ENCODE measurements at places on chromosomes 1 and 21.

GRCh38 chr1:27297903-27298302, 24.1 kb upstream of the TMEM222 start:
- DNase-seq, result no peak

DNA sequence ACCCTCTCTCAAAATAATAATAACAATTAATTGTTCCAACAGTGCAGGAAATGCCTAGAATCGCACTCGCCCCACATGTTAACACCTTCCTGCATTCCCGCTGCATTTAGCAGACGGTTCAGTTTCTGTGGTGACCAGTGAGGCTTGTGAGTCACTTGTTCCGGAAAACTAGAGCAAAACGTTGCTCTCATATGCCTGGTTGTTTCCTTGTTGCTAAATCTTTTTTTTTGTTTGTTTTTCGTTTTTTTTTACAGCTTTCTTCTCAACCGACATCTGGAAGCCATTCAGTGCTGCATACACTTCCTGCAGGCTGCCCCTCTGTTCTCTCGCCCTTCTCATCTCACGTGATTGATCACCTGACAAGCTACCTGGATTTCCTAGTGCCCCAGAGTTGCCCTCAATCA, 56.9 kb upstream of the TMPRSS2 start:
- peak; percentile 81 for DNase-seq

DNA sequence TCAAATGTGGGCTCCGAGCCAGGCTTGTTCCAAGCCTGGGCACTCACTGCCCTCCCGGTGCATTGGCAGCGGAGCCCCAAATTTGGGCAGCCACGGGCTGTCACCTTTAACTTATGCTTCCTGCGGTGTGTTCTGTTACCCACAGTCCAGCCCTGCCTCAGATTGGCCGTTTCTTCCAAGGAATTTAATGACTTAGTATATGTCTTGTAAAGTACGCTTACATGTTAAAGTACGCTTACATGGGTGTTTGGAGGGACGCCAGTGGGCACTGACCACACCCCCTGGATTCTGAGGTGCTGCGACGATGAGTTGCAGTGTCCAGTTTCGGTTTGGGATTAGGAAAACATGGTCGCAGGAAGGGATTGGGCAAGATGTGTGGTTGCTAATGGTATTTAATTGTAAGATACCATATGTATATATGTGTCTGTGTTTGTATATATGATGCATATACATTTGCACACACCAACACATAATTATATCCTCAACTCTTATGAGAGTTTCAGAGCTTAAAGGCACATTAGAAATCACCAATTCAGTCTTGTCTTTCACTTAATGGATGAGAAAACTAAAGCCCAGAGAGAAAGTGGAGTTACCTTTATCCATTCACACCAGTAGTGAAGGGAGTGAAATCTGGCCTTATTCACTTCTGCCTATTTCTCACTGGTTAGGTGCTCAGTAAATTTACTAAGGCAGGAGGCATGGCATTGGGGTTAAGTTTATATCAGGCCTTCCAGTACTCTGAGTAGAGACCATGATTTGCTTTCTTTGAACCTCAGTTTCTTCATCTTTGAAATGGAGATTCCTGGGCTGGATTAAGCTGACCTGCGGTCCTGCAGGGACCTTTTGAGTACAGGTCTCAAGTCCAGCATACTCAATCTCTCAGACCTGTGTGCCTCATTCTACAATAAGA, 1.0 kb downstream of the SMYD2 start:
- peak; percentile 71 for DNase-seq

GRCh38 chr1:163361123-163361934, 39.6 kb downstream of the NUF2 start:
- DNase-seq, result peak; percentile 29

DNA sequence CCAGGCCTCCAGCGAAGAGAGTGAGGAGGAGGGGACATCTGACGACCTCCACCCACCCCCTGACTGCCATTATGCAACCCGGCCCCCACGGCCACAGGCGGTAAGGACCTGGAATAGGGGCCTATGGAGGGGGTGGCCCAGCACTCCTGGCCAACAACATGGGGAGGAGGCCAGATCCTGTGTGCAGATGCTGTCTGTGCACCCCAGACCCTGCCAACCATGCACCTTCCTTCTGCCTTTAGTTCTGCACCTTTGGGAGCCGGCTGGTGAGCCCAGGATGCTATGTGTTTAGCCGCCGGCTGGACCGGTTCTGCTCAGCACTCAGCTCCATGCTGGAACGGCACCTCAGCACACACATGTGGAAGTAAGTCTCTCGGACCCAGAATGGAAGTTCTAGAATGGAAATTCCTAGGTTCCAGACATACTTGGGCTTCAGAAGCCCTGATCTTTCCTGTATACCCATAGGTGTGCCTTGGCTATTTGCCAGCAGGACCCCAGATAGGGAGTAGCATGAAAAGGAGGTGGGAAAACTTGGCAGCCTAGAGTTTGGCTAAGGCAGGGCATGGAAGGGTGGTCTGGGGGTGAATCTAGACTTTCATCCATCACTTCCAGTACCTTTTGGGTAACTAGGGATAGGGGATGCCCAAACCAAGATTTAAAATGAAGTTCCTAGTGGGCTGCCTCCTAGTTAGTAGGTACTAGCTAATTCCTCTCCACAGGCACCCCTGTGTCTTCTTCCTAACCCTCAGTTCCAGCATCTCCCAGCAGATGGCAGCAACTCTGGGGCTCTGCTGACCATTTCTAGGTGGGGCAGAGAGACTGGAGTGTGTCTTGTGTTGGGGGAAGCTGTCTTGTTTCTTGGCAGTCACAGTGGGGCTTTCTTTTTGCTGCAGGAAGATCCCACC, 3.6 kb upstream of the CYB561D1 start:
- DNase-seq, result peak; percentile 64

GRCh38 chr1:199741586-199741985, 285.9 kb upstream of the NR5A2 start:
- DNase-seq, result no peak

GRCh38 chr1:154520333-154520732, 18.1 kb upstream of the SHE start:
- DNase-seq, result peak; percentile 20

DNA sequence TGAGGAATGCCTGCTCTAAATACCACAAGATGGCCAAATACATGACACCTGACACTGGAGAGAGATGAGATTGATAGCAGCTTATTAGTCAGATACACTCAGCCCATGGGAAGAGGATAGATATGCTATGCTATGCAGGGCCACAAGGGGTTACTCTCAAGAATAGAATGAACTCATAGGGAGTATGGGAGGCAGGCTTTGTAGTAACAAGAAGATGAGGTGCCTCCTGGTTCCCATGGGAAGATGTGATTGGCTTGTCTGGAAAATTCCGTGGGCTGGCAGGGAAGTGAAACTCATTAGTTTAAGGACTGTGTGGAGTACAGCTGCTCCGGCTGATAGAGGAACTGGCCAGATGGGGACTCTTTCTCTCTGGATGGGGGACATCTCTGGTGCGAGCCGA, 16.5 kb downstream of the CCDC30 start:
- DNase-seq, result peak; percentile 30

DNA sequence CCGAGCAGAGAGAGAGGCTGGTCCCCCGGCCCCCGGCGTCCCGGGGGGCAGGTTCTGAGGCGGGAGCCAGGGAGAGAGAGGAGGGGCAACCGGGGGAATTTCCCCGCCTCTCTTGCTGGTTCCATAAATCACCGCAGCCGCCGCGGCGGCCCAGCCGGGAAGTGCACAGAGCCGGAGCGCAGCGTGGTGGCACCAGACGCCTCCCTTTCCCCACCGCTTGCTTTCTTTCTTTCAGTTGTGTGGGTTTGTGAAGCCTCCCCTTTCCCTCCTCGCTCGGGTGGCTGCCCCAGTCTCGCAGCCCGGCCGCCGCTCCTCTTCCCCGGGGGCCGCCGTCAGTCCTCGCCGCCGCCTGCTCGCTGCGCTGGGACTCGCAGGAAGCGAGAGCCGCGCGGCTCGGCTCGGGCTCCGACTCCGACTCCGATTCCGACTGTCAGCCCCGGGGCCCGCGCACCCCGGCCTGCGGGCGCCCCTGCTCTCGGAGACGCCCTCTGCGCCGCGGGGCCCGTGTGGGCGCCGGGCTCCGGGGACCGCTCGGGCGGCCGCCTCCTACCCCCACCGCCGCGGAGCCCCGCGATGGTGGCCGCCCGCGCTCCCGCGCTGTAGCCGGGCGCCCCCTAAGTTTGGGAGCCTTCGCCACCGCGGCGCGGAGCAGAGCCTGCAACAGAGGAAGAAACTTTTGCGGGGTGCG, at the start of gene CACHD1:
Gene CACHD1 (plus strand): TSS at position 153 of the 688 bp plus-strand sequence. CDS start 616 bp downstream, outside the sequence.
- peak; percentile 89 for DNase-seq

DNA sequence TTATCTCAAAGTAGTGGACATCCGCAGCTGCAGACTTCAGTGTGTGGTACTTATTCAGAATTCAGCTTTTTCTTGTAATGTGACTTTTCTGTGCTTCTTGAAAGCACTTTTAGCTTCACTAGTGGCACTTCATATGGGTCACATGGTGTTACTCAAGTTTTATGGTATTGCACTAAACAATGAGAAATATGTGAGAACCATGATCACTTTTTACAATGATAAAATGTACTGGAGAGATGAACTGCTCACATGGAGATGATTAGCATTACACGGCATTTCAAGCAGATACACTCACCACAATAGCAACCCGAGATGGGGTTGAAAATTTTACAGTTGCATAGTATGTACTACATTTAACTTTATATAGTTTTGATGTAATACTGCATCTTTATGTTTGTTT, 40.1 kb upstream of the GPR52 start:
- no peak for DNase-seq

DNA sequence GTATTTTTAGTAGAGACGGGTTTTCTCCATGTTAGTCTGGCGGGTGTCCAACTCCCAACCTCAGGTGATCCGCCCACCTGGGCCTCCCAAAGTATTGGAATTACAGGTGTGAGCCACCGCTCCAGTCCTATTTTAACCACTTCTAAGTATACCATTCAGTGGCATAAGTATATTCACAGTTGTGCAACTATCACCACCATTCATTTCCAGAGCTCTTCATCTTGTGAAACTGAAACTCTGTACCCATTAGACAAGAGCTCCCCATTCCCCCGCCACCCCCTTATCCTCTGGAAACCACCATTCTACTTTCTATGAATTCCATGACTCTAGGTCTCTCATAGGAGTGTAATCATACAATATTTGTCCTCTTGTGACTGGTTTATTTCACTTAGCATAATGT, 40.2 kb upstream of the CAMTA1 start:
- no peak for DNase-seq

DNA sequence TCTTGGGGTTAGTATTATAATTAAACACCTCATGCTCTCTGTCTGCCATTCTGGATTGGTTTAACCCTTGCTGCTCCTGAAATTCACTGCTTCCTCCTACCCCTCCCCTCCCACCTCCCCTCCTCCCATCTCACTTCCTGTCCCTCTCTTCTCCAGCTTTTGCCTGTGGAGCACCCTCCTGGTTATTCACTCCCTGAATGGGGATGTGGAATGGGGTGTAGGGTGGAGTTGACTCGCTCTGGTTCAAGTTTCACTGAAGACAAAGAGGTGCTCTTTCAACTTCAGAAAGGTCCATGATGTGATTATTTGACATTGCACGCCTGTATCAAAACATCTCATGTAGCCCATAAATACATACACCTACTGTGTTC, 160.5 kb downstream of the PLXNA2 start:
- no peak for DNase-seq

- peak; percentile 66 for DNase-seq
These were observed at the start of gene SERINC2 for GRCh38 chr1:31412732-31413404. SERINC2 (plus strand) TSS chr1:31413213; CDS start chr1:31413266, 53 bp downstream.

DNA sequence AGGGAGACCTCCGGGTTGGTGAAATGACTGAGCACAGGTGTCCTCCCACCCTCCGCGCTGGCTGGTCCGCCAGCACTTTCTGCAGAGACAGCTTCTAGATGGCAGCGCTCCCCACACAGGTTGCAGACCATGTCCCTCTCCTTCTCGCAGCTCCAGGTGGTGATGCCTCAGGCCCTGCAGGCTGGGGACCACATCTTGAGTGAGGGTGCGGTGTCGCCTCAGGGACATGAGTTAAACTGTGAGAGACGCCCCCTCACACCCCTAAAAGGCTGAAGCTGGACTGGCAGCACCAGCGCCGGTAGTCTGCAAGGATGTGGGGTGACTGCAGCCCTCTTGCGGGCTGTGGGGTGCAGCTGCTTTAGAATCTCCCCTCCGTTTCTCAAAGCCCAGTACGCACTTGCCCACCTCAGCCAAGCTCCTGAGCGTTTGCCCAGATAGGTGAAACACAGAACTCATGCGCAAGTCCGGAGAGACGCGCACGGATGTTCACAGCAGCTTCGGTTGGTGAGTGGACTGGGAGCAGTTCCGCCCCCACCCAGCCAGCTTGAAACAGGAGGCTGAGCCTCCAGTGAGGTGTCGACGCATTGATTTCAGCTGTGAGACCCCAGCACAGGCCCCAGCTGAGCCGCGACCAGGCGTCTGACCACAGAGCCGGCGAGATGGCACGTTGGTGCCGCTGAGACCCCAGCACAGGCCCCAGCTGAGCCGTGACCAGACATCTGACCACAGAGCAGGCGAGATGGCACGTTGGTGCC, 28.6 kb downstream of the COL6A1 start:
- no peak for DNase-seq

DNA sequence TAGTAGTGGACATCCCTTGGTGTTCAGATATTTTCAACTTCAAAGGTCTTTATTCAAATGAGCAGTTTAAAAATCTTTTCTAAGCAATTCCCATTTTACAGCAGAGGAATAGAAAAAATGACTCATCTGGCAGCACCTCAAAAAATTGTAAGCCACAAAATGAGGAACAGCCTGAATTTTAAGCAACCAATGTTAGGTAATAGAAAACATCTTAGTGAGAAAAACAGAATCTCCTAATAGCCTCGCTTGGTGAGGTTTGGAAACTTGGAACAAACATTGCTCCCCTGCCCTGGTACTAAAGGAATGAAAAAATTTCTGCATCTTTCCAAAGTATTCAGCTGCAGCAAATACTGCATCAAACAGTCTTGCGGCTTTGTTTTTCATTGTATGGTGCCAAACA, 264.4 kb downstream of the NTNG1 start:
- DNase-seq, result peak; percentile 12

- peak; percentile 54 for DNase-seq
These were observed 35.5 kb downstream of the SLC26A9 start for GRCh38 chr1:205907794-205908193.

- DNase-seq, result peak; percentile 47
These were observed 34.2 kb upstream of the LRRC8C start for GRCh38 chr1:89598450-89599331.

DNA sequence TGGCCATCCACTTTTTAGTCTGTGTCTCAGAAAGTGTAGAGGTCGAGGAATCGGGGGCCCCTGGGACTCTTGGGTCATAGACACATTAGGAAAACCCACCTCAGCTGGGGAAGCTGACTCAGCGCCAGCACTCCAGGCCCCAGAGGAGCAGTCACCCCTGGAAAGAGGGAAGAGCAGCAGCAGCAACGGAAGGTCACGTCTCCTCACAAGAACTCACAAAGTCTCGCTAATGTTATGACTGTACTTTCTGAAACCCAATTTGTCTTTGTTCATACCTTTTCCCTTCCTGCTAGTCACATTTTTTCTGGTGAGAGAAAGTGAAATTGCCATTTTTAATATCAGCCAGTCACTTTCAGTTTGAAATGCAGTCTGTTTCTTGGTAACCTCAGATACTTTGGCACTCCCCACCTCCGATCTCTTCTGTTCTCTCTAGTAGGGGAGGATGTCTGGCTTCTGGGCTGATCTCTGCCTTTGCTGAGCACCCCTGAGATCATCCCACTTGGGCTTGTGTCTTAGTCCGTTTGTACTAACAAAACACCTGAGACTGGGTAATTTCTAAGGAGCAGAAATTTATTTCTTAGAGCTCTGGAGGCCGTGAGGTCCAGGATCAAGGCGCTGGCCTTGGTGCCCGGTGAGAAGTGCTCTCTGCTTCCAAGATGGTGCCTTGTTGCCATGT, 6.0 kb upstream of the NLRP3 start:
- DNase-seq, result no peak
